ENCODE measurements at places on chromosomes 12 and 14.

- DNase-seq = no peak
Observed at GRCh38 chr12:113271853-113272561, 50.7 kb downstream of the TPCN1 start.

DNA sequence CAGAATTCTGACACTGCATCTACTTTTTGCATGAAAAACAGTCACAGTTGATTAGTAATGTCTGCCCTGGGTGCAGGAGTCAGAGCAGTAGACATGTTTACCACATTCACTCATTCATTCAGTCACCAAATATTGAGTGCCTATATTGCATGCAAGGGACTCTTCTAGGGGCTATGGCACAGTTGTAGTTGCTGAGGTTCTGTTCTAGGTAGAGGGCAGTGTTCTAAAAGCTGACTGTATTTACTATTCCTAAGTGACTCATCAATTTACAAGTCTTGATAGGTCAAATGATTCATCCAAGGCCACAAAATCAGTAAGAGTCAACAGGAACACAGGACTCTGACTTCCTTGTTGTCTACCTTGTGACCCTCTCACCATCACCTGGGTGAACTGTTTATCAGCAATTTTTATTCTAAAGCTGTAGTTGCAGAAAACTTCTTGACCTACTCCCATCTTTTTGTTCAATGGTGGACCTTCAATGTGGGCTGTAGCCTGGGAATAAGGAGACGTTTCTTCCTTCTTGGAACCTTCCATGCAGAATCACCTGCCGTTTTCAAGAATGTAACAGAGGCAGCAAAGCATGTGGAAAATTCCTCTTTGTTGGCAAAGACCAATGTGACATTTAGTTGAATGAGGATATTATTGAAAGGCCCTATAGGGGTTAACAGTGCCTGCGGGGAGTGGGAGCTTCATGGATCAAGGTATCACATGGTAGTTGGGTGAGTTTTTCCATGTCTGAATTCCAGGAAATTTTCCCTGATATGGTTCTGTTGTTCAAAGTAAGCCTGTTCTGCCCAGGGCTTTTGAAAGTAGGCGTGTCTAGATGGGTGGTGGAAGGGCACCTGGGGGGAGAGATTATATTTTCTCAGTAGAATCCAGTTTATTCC is 223.2 kb downstream of the KTN1 start:
- no peak for DNase-seq

DNA sequence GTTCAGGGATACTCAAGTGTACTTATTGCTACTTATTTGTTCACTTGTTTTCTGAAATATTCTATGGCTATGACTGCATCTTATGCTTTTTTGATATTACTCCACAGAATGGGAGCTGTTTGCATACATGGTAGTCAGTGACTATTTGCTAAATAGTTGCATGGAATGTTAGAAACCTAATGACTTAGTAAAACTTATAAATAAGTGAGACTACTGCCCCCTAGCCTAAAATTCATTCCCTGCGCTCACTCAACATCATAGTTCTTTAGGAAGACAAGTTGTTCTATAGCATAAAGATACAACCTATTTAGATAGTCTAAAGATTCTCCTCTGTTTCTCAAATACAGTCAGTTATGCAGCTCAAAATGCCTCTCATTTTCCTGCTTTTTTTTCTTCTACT is 305.5 kb downstream of the CEP128 start:
- DNase-seq = no peak

DNA sequence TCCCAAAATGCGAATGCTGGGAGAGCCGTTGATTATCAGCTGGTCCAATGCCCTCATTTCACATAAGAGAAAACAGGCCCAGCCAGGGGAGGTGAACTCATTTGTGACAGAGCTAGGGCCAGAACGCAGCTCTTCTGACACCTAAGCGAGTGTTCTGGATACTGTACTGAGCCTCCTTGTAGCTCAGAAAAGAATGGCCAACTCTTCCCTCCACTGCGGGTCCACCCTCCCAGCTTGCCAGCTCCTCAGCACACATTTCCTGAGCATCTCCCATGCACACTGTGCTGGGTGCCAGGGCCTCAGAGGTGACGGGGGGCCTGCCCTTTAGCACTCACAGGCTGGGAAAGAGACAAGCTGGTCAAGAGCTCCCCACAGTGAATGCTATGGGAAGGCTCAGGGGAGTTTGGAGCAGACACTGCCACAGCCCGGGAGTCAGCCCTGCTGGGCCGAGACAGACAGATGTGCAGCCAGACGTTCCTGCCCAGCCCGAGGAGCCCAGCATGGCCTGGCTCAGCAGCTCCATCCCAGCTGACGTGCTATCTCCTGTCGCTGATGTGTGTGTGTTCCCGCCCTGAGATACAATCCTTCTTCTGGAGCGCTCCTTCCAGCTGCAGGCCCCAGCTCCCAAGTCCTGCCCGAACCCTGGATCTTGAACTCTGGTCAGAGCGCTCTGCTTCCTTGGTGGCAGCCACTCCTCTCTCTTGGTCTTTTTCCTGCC is 3.5 kb downstream of the CMTM5 start:
- DNase-seq = no peak

DNA sequence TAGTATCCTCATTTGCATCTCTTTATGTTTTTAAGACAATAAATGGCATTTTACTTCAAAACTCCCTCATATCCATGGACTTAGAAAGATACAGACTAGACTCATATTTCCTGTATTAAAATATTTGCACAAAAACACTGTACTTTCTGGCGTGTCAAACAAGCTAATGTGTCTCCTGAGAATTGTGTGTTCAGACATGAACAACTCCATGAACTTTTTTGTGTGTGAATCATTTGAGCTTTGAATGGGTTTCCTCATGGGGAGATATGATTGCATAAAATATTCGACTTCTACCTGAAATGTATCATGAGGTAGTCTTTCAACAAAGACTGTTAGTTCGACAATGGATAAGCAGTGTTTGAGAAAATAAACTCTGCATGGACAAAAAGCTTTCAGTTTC is 58.8 kb downstream of the TMEM30B start:
- DNase-seq = no peak
